Neural crest cell (in vitro differentiated cells): ENCODE measurements at places on chromosomes 4 and X.

DNA sequence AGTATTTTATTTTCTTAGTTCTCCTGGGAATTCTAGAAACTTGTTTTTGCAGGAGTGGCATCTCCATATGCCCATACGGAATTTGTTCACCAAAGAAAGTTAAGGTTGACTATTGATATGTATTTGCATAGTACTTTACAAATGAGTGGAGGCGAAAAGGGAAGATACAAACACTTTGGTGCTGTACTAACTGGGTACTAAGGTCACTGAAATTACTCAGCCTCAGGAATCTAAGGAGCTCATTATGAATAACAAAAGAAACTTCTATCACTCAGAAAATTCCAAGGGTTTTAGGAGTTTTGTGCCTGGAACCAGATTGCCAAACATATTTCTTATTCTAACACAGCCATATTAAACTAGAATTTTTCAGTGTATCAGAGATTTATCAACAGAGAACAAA is 27.4 kb upstream of the TMPRSS11B start:
- no peak for DNase-seq

DNA sequence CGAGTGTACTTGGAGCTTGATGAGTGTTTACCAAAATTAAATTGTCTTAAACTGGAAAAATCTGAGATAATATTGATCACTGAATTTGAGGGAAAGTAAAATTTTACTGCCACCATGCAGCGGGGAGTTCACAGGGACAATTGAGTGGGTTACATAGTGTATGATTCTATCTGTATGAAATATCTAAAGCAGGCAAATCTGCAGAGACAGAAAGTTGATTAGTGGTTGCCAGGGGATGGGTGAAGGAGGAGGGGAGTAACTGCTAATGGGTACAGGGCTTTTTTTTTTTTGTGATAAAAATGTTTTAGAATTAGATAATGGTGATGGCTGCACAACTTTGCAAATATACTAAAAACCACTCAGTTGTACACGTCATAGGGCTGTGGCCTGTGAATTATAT is 35.4 kb upstream of the PDLIM3 start:
- DNase-seq: no peak

- DNase-seq: no peak
Measured at GRCh38 chr4:124279741-124280140, 432.8 kb downstream of the ANKRD50 start.

DNA sequence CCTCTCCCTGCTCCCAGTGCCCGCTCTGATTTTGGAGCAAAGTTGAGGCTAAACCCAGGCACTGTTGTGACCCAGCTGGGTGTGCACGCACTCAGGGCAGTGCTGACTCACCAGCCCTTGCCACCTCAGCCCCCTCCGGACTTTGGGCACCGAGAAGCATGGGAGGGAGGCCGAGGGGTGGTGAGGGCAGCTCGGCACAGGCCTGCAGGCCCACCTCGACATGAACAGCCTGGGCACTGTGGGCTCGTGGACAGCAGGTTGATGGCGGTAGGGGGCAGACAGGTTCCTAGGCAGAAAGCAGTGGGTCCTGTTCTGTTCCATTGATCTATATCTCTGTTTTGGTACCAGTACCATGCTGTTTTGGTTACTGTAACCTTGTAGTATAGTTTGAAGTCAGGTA is 30.9 kb downstream of the TIGD4 start:
- no peak for DNase-seq

- DNase-seq: no peak
Measured at GRCh38 chr4:187128222-187128621, 404.6 kb upstream of the FAT1 start.
